Stromal cell of bone marrow (primary cell): ENCODE measurements at places on chromosomes 1 and 21.

GRCh38 chr21:29376556-29376955, 77.8 kb downstream of the BACH1 start:
- DNase-seq = no peak

- DNase-seq = no peak
Measured at GRCh38 chr1:225485226-225485625, 57.4 kb upstream of the LBR start.

- DNase-seq = no peak
Measured at GRCh38 chr1:6317098-6317760, 56.3 kb upstream of the GPR153 start.

GRCh38 chr1:230149751-230150584, 82.9 kb downstream of the GALNT2 start:
- DNase-seq = no peak

GRCh38 chr1:231162297-231162969, 575 bp downstream of the TRIM67 start:
- no peak for DNase-seq

- DNase-seq = no peak
Measured at GRCh38 chr1:76158126-76158525, 83.6 kb downstream of the ST6GALNAC3 start.

DNA sequence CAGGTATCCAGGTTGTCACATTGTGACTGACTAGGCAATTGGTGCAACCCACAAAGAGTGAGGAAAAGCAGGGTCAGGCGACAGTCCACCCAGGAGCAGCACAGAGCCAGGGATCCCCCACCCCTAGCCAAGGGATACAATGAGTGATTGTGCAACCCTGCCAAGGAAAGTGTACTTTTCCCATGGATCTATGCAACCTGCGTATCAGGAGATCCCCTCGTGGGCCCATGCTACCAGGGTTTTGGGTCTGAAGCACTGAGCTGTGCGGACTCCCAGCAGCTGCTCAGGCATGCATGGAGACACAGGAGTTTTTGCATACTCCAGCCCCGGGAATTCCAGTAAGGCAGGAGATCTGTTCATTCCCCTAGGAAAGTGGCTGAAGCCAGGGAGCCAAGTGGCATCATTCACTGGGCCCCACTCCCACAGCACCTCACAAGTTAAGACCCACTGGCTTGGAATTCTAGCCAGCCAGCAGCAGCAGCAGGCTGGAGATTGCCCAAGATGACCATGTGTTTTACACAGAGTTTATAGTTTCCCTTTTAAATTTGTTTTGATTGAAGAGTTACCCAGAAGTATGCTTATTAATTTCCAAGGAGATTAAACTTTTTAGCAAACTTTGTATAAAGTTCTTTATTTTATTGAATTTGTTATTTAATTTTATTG, 136.0 kb downstream of the LTN1 start:
- no peak for DNase-seq

DNA sequence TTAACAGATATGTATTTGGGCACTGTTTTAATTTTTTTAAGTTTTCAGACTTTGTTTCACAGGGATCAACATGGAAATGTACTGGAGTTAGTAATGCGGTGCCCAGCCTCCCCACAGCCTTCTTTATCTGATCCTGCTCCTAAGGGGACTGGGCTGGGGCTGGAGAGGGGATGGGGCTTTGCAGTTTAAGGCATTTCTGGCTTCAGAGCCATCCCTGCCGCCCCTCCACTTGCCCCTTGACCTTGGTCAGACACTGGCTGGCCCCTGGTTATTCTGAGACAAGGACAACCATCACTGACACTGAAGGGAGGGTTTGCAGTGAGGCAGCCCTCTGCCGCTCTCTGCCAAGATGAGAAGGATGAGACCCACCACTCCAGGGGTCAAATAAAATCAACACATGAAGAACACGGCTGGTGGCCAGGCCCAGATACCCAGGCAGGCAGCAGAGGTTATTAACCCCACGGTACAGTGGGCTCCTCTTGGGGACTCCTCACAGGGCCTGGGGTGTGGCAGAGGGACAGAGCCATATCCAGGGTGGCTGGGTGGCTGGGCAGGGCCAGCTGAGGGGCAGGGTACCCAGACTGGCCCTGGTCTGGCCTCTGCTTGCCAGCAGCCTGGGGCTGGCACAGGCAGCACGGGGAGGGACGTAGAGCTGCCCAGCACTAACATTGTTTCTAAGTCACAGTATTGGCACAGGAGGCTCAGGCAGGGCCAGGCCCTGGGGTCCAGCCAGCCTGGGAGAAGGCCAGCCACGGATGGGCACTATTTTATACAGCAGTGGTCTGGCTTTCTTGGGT, 7.2 kb upstream of the UBE2U start:
- no peak for DNase-seq

GRCh38 chr1:101079341-101079740, 53.8 kb upstream of the DPH5 start:
- DNase-seq = no peak

DNA sequence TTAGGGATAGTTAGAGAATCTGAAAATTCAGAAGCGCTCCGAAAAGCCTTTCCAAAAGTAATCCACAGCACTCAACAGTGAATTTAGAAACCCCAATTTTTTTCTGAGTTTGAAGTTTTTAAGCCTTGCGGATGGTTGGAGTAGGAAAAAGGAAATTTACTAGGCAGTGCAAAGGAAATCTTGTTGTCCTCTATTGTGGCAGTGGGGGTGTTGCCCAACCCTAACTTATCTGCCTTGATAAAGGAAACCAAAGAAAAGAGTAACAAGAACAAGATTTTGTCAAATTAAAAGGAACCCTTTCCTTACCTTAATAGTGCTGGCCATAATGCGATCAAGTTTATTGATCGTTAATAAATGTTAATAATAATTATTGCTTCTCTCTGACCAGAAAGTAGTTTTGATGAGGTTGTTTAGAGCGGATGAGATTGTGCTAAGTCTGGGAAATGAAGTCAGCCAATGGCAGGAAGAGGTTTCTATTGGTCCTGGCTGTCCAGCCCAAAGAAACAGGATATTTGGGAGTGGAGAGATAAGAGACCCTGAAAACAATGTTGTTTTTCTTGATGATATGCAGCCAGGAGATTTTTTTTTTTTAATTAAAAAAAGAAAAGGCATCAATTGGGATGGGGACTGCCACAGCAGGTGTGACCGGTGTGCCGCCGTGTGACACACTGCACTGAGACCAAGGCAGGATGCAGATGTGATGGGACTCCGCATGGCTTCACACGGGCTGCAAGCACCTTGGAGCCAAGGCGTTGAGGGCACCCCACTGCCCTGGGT, at the start of gene ERG:
ERG (minus strand) TSS at position 421 of the 777 bp plus-strand sequence; CDS start at position 324, 97 bp downstream.
- DNase-seq = no peak

DNA sequence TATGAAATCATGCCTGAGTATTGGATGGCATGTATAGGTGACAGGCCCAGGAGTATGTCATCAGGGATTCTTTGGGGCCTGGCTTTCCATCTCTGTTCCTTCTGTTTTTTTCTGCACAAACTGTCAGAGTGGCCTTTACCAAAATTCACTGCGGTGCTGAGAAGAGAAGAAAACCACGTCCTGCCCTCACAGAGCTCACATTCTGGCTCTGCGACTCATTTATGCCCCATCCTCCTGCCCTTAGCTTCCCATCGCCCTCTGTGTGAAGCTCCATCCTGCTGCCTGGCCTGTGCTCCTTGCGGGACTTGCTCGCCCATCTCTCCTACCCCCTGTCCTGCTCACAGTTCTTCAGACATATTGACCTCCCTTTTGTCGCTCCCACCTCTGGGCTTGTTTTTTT, 73.4 kb downstream of the HUNK start:
- DNase-seq = no peak

GRCh38 chr1:16905110-16905867, 9.5 kb downstream of the RNU1-2 start:
- DNase-seq = peak; percentile 52

DNA sequence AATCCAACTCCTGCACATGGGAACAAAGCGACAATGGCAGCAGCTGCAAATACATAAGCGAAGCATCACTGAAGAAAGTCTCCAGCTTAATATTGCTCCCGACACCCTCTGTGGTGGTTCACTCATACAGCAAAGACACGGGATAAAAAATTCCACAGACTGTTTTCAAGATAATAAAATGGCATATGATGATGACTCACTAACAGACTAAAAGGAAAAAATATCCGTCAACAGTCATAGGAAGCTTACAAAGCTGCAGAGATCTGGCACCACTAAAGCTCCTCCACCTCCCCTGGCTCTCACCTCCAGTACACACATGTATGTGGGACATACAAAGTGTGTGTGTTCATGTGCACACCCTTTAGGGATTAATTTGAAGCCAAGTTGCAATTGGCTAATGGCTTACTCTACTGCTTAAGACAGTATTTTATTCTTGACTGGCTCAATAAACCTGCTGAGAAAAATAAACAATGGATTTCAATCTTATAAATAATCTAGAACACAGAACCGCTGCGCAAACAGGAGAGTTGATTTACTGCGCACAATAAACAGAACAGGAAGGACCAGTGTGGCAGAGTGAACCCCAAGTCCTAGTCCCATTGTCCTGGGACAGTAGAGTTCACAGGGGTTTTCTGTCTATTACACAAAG, 94.4 kb downstream of the SLC45A1 start:
- DNase-seq = peak; percentile 84

DNA sequence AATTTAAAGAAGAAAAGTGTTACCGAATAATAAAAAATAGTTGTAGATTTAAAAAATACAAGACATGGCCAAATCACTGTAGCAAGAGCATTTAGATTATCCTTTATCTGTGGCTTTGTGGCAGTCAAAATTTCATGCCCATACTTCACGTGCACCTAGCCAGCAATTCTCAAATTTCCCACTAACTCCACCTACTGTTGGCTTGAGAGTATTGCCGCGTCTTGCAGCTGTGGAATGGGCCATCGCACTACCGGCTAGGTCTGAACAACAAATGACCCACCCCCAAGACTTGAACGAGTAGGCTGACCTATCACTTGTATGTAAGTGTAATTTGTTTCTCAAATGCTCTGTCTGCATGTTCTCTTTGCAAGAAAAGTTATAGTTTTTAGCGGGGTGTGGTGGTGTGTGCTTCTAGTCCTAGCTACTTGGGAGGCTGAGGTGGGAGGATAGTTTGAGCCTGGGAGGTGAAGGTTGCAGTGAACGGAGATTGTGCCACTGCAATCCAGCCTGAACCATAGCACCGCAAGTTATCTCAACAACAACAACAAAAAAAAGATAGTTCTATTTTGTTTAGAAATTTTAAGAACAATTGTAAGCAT, 4.1 kb downstream of the KRTAP13-4 start:
- DNase-seq = peak; percentile 11

- no peak for DNase-seq
Measured at GRCh38 chr1:34640654-34641401, 114.0 kb upstream of the GJB5 start.

GRCh38 chr21:43269440-43269839, 100.6 kb downstream of the CRYAA start:
- DNase-seq = no peak

GRCh38 chr1:112544011-112544688, 35.4 kb downstream of the WNT2B start:
- DNase-seq = peak; percentile 82

GRCh38 chr1:154726443-154726842, 118.5 kb upstream of the ADAR start:
- no peak for DNase-seq

DNA sequence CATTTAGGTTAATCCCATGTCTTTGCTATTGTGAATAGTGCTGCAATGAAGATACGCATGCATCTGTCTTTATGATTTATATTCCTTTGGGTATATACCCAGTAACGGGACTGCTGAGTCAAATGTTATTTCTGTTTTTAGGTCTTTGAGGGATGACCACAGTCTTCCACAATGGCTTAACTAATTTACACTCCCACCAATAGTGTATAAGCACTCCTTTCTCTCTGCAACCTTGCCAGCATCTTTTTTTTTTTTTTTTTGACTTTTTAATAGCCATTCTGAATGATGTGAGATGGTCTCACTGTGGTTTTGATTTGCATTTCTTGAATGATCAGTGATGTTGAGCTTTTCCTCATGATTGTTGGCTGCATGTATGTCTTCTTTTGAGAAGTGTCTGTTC, 33.5 kb downstream of the ASH1L start:
- DNase-seq = peak; percentile 48

DNA sequence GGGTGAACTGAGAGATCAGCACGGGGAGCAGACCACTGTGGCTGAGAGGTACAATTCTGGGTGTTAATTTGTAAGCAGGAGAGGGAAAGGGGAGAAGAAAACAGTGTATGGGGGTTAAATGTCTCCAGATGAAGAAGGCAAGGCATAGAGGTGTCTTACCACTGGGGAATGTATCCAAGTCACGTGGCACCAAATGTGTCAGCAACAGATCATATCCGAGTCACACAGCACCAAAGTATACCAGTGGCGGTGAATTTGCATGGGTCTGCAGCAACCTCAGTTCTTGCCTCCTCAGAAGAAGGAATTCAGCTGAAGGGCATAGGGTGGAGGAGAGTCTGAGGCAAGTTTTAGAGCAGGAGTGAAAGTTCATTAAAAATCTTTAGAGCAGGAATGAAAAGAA, 21.2 kb upstream of the SYCP1 start:
- no peak for DNase-seq

- DNase-seq = no peak
Measured at GRCh38 chr1:100152271-100152670, 19.3 kb downstream of the TRMT13 start.

GRCh38 chr1:25743164-25744139, 56.5 kb upstream of the SELENON start:
- DNase-seq = peak; percentile 94

- no peak for DNase-seq
Measured at GRCh38 chr1:41330588-41331545, 30.4 kb upstream of the FOXO6 start.

DNA sequence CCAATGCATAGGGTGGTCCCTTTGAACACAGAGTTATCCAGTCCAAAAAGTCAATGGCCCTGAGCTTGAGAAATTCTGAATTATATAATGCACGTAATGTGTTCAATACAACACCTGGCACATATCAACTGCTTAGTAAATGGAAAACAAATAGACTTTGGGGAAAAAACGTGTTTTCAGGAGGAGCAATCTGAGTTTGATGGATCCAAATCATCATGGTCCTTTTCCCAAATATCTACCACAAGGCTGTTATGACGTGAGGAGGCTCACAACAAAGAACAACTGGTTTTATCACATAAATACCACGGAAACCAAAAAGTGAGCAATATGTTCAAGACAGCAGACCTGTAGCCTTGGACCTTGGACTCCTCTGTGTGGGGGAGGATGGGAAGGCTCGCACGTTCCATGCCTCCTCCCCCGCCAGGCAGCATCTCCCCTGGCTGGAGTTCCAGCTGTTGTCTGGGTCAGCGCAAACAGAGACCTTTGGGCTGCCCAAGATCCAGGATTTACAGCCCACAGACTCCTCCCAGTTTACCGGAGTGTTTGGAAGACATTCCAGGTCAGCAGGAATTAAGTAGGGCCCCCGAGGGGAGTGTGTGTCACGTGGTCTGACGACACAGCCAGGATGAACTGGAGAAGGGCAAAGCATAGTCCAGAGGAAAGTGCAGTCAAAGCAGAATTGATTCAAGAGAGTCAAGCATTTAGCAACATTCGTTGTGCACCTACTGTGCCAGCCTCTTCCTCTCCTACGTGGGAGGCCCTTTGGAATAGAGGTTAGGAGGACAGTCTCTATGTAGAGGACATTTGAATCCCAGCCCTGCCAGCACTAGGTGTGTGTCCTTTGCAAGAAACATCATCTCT, 32.2 kb upstream of the MED18 start:
- no peak for DNase-seq

GRCh38 chr1:20190256-20191160, 4.2 kb upstream of the PLA2G2C start:
- no peak for DNase-seq
